Stimulated activated CD4-positive, alpha-beta T cell treated with anti-CD3 and anti-CD28 coated beads, Interleukin-12 subunit alpha, Interleukin-12 subunit beta, amount 100 ng/mL, for 48 hours (primary cell): ENCODE measurements at places on chromosomes 4 and X.

DNA sequence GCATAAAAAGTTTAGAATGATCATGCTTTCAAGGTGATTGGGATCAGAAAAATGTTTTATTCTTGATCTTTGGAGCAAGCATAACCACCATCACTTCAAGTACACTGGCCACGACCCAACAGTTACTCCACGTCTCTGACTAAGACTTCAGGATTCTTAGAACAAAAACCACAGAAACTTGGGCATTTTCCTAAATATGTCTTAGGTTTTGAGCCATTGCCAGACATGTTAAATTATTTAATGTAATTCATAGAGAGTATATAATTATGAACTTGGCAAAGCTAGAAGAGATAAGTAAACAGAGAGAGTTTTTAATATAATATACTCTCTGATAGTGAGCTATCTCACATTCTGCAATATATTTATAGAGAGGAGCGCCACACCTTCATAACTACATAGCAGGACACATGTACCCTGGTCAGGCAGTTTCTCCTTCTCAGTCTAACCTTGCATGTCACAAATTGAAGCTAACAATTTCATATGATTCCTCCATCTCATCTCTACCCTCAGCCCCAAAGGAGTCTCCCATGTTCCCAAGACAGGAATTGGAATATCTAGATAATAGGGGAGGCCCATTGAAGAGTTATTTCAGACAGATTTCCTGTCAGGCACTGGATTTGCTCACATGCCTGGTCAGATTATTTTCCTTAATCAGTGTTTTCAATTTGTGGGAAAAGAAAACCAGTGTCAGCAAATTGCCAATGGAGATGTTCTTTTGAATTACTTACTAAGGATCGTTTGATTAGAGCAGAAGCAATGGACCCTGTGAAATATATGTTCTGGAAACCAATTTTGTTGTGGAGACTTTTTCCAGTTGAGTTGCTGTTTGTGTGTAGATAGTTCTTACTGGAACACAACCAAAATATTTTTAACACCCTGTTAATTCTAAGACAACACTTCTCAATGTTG is 61.7 kb upstream of the GUCY1A1 start:
- no peak for DNase-seq

DNA sequence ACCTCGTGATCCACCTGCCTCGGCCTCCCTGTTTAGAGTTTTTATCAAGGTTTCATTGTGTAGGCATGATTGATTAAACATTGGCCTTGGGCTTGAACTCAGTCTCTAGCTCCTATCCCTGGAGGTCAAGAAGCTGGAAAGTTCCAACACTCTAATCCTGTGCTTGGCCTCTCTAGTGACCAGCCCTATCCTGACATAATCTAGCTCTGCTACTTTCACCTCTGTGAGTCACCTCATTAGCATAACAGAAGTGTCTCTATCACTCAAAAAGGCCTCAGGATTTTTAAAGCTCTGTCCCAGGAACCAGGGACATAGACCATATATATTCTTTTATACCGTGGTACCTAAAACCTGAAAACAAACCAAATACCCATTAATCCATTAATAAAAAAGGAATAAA is 377.5 kb downstream of the CENPC start:
- no peak for DNase-seq

DNA sequence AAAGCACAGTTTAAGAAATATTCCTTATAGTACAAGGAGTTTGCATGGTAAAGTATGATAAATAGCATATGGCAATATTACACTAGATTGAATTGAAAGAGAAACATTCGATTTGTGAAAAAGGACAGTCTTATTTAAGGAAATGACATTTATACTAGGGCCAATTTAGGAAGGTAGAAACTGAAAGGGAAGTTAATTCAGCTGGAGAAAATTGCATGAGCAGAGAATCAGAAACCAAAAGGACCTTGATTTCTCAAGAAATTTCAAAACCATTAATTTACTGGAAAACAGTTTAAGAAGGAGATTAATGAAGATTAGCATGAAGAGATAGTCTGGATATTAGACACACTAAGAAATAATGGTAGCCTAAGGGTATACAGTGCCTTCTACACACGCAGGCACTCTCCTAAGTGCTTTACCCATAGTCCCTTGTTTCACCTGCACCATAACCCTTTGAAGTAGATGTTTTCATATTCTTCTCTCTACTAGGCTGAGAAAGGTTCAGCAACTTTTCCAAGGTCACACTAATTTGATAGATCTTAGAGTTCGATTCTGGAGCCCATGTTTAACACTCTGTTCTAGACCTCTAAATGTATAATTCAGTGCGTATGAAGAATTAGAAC is 259.1 kb upstream of the SLIT2 start:
- no peak for DNase-seq

DNA sequence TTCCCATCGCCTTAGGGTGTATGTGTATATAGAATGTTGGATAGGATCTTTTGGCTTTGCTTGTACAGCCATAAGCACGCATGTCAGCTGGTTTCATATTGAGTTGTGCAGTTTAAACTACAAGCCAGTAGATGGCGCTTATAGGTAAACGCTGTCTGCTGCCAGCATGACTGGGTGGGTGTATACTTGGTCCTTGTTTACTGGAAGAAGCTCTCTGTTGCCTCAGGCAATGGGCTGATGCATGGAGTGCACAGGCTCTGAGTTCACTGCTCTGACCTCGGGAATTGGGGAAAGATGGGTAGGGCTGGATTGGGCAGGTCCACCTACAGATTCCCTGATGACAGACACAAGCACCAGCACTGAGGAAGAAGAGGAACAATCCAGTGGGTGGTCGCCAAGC is 831.5 kb downstream of the STIM2 start:
- DNase-seq: no peak

- no peak for DNase-seq
These were observed 211.2 kb downstream of the SNCA start for GRCh38 chr4:89625599-89626293.
